ENCODE measurements at places on chromosomes 4 and X.

- no peak for DNase-seq
Measured at GRCh38 chr4:175929441-175929840, 117.4 kb upstream of the GPM6A start.

- no peak for DNase-seq
Measured at GRCh38 chr4:188620608-188621007, 481.4 kb downstream of the TRIML1 start.

DNA sequence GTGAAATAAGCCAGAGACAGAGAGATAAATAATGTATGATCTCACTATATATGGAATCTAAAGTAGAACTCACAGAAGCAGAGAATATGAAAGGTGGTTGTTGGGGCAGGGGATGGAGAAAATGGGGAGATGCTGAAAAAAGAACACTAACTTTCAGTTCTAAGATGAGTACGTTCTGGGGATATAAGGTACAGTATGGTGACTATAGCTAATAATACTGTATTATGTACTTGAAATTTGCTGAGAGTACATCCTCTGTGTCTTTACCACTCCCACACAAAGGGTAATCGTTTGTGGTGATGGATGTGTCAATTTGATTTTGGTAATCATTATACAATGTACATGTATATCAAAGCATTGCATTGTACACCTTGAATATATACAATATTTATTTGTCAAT lies 6.6 kb downstream of the FBXL5 start:
- no peak for DNase-seq

DNA sequence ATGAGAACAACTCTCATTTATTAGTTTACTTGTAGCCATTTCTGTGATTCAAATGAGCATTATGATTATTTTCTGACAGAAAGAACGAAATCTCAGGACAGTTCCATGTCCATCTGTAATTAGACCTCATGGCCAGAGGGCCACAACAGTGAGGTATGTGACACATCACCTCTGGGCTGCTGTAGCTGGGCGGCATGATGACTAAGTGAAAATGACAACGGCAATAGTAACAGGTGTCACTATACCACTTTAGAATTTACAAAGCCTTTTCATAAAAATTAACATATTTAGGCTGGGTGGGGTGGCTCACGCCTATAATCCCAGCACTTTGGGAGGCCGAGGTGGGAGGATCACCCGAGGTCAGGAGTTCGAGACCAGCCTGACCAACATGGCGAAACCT lies 252.6 kb downstream of the CBR4 start:
- no peak for DNase-seq

DNA sequence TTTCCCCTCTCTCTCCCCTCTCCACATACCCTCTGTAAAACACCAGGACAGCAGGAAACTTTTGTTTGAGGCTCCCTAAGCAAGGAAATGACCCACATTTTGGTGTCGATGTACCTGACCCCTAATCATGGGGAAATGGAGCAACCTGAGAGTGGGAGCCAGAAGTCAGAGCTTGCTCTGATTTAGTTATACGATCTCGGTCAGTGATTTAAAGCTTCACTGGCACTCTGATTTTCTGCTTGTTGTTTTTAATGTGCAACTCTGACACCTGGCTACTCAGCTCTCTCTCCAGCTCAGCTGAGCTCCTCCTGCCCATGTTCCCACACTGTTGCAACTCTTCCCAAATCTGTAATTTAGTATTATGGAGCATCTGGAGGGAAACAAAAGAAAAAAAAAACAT lies 408.6 kb downstream of the ADAM29 start:
- no peak for DNase-seq

DNA sequence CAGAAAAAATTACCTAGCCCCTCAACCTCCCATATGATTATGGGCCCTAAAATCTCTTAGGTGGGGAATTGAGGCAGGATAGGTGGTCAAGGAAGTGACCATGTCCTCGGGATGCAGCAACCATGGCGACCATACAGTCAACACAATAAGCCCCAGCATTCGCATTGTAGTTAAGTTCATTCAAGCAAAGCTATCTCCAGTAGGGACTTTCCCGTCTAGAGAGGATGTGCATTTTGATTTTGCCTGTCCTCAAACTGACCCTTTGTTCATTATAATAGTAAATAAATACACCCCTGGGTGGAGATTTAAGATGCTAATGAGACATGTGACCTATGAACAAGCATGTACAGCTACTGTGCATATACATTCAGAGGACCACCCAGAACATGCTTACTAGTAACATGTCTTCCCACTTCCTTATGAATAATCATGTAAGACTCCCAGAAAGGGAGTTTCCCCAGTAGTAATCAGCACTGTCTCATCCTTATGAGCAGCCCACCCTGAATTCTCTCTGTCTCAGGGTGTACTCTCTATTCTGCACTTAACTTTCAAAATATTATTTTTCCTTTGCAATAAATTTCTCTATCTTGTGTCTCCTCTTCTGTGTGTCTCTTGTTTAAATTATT lies 74.3 kb downstream of the NUDT11 start:
- DNase-seq, result no peak

DNA sequence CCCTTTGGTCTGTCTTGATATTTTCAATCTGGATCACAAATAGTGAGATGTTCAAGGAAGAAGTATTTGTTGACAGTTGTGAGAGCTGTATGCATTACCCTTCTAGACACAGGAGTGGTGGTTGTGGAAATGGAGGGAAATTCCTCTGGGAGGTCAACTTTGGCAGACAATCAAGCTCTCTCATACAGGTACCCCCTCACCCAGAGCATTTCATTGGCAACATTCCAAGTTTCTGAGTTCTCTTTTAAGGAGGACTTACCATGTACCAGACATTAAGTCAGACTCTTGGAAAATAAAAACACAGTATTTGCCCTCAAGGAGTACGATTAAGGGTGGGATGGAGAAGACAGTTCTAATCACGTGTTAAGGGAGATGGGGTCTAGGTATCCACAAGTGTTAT lies 45.3 kb downstream of the KLHL15 start:
- no peak for DNase-seq

DNA sequence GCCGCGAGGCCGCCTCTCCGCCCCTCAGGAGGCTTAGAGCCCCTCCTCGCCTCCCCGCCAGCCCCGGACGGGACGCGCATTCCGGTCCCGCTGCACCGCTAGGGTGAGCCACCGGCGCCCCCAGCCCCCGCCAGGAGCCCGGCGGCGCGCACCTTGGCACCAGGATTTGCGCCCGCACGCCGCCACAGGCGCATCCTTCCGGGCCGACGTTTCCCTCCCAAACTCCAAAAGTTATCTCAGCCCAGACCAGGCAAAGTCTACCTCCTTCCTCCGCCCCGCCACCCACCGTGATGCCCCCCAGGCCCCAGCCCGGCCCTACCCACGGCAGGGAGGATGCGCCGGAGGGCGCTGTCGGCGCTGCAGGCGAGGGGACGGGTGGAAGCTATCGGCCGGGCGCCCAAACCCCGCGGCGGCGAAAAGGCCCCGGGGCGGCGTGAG lies 538 bp downstream of the SCML2 start:
- no peak for DNase-seq

DNA sequence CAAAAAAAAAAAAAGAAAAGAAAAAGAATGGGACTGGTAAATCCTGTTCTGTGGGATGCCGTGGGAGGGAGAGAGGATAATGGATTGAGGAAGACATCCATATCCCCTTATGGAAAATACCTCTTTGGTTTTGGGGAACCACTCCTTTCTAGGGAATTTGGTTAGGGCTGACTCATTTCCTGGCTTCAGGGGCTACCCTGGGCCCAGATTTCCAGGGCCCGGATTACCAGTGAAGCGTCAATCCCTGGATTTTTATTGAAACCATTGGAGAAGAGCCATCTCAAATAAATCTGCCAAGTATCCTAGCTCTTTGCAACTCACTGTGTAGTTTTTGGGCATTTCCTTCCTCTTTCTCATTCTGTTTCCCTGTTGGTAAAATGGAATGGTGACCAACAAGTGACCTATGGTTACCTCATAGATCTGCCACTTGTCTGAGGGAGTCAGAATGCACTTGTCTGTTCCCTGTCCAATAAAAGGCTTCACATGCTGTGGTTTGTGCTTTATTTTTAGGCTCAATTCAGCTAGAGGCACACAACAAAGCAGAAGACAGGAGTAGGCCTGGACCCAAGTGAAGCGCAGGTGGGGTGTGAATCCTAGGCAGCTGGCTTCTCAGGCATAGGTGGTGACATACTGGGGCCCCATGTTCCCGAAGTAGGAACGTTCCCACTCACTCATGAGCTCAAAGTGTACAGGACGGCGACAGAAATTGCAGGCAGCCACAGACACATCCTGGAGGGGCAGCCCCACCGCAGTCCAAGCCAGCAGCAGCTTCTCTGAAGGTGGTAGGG lies 8.6 kb downstream of the APEX2 start:
- DNase-seq, result peak; percentile 87

GRCh38 chr4:80017125-80017854 lies 55.7 kb downstream of the ANTXR2 start:
- peak; percentile 87 for DNase-seq

DNA sequence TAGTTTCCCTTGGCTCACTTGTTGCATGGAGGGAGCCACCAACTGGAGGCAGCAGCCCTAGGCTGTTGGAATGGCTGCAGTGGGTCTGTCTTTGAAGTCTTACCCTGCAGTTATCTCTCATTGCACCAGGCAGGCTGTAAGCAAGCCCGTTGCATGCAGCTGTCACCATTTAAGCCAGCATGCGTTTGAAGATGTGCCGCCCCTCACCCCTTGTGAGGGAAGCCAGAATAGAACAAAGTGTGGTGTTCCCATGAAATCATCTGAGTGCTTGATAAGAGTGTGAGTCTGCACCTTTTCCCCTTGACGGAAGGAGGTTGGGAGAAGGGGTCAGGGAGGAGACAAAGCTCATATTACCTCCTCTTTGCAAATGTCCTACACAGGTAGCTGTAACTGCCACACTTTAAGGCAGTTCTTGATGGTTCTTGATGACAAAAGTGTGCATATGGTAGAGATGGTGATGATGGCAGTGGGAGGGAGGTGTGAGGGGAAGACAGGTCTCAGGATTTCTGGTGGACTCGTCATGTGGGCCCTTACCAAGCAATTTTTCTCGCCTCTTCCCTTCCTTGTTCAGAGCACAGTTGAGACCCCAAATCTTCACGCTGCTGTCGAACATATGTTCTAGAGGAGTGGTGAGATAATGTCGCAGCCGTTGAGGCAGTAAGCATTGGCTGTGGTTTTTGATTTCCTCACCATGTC lies 191.4 kb upstream of the LEF1 start:
- no peak for DNase-seq

- no peak for DNase-seq
Measured at GRCh38 chrX:123236859-123237258, 52.8 kb downstream of the GRIA3 start.

DNA sequence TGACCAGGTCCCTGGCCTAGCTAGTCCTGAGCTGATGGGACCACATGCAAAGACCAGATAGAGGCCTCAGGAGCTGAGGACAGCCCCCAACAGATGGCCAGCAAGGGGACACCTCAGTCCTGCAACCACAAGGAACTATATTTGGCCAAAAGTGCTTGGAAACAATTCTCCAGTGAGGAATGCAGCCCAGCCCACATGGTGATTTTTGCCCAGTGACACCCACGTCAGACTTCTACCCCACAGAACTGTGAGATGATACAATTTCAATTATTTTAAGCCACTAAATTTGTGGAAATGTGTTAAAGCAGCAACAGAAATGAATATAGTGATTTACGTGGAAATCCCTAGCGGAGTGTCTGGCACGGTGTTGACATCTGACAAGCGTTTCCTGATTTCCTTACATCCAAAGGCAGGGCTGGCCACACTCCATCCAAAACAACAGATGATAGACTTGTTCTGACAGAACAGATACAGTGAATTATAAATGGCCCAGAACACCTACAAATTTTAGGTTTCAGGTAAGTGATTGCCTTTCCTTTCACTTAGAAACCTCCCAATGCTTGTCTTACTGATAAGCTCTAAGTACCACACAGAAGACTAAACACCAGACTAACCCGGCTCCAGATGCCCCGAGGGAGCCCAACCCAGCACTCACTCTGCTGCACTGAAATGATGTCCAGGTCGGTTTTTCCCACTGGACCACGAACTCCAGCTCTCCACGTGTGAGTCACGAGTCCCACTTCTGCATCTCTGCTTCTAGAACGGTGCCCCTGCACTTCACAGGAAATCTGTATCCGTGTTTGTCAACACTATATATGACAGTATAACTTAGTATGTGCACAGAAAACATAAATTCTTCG lies 5.8 kb downstream of the AFAP1 start:
- peak; percentile 7 for DNase-seq

DNA sequence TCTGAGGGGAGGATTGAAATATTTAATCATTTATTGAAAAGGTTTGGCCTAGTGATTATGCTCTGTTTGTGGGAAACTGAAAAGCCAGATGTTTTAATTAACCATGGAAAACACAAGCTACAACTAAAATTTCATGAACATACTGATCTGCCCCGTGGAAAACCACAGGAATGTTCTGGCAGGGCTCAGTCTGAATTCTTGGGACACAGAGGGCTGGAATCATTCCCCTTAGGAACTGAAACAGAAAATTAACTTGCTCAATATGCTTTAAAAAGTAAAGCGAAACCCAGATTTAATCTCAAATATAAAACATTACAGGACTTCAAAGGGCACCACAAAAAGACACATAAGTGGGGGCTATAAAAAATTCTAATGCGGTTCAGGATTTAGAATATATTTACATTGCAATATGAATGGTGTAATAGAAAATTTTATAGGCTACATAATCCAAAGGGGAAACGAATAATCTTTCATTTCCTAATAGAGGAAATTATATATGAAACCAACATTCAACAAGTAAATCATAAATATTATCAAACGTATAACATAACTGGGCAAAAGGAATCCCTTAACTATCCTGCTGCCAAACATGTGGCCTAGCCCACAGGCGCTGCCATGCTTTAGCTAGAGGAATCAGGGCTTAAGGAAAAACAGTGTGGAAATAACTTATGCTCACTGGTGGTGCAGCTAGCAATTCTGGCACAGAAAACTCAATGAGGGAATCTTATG lies 70.9 kb downstream of the APBB2 start:
- DNase-seq, result no peak

DNA sequence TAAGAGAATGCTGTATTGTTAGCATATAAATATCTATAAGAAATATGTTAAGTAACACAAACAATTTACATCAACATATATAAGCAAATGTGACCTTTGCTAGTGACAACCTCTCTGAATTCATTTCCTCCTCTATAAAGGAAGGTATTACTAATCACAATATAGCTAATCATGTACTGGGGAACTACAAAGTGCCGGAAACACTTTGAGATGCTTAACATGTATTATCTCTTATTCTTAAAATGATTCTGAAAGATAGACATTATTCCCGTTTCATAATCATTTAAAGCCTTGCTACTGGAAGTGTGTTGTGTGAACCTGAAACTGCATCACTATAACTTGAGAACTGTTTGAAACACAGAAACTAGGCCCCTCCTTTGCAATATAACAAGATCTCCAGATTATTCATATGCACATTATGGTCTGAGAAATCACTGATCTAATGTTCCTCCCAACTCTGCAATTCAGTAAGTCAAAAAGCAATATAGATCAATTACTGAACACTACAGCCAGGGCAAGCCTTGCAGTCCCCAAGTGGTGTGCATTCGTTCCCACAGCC lies 54.0 kb downstream of the KLHL8 start:
- no peak for DNase-seq

DNA sequence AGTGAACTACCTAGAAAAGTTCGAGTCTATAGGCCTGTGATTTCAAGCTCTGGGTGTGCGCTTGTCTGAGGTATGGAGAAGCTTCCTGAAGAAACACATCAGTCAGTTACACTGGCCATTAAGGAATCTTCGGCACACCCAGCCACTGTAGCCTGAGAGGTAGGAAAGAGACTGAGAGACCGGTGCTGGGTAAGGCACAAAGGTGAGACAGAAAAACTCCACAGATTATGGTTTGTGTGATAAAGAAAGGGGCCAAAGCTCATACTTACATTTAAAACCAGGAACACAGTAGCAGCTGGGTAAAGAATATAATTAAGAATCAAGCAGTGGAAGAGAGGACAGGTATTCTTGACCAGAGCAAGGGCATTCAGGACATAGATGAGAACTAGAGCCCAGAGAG lies 74.8 kb upstream of the TTC29 start:
- no peak for DNase-seq

Measured in MV-4-11 (cell line).